ENCODE measurements at places on chromosomes 4 and X.

DNA sequence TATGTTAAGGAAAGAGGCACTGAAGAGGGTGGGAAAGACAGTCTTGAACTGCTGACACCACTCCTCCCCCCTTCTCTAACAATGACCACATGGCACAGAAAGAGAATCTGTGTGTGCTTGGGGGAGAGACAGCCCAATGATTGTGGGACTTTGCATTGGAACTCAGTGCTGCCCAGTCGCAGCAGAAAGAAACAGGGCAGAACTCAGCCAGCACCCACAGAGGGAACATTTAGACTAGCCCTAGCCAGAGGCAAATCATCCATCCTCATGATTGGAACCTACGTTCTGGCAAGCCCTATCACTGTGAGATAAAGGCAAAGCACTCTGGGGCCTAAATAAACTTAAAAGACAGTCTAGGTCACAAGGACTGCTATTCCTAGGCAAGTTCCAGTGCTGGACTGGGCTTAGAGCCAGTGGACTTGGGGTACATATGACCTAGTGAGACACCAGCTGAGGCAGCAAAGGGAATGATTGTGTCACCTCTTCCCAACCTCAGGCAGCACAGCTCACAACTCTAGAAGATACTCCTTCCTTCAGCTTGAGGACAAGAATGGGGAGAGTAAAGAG is 132.8 kb upstream of the S100G start:
- DNase-seq = no peak

GRCh38 chr4:26285272-26285671 is 35.5 kb upstream of the RBPJ start:
- no peak for DNase-seq

- no peak for DNase-seq
These were observed 590.0 kb downstream of the BCOR start for GRCh38 chrX:39507617-39508299.

DNA sequence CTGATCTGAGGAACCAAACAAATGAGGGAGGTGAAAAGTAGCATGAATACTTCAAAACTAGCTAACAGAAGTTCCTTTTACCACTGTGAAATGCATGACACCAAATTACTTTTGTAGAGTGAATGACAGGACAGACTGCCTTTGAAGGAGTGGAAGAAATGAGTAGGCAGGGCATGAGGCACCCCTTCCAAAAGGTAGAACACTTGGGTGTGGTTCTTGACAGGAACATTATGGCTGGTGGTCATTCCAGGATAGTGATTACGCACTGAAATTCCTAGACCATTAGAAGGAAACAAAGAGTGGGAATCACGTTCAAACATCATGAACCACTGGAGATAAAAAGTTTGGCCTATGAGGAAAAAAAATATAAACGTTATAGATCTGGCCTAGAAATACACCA is 4.9 kb downstream of the HUWE1 start:
- no peak for DNase-seq

- no peak for DNase-seq
These were observed 28.6 kb upstream of the USP46 start for GRCh38 chr4:52687696-52688095.

- DNase-seq = no peak
These were observed 143.2 kb downstream of the LHFPL1 start for GRCh38 chrX:112536544-112536943.

GRCh38 chr4:54041100-54041499 is 23.3 kb downstream of the CHIC2 start:
- no peak for DNase-seq

DNA sequence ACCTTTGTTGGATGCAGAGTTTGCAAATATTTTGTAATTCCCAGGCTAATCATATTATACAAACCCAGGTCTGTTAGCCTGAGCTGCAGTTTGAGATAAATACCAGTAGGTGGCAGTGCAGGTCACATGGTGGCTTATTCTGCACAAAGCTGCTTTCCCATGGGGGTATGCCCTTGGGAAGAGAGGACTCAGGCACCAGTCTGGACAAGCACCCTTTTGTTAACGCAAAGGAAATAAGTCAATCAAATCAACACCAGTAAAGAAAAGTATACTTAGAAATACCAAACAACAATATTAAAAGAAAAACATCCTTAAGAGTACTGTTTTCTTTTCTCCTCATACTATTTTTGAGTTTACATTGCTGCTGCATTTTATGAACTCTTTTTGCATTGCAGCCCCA is 389.0 kb upstream of the ZFP42 start:
- DNase-seq = no peak

- no peak for DNase-seq
These were observed 583.2 kb upstream of the INTU start for GRCh38 chr4:127049526-127049925.

- DNase-seq = no peak
These were observed 1047.0 kb upstream of the GRID2 start for GRCh38 chr4:91256751-91257150.

GRCh38 chr4:135838889-135839288 is 1637.3 kb upstream of the PABPC4L start:
- no peak for DNase-seq

DNA sequence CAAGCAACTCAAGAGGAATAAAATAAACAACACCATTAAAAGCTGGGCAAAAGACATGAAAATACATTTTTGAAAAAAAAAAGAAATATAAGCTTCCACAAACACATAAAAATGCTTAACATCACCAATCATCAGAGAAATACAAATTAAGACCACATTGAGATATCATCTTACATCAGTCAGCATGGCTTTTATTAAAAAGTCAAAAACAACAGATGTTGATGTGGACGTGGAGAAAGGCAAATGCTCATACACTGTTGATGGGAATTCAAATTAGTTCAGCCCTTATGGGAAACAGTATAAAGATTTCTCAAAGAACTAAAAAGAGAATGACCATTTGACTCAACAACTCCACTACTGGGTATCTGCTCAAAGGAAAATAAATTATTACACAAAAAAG is 59.6 kb downstream of the STK32B start:
- no peak for DNase-seq

DNA sequence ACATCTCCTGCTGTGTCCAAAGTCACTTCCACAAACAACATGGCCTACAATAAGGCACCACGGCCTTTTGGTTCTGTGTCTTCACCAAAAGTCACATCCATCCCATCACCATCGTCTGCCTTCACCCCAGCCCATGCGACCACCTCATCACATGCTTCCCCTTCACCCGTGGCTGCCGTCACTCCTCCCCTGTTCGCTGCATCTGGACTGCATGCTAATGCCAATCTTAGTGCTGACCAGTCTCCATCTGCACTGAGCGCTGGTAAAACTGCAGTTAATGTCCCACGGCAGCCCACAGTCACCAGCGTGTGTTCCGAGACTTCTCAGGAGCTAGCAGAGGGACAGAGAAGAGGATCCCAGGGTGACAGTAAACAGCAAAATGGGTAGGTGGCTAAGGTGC is 123.9 kb downstream of the PDLIM5 start:
- no peak for DNase-seq

DNA sequence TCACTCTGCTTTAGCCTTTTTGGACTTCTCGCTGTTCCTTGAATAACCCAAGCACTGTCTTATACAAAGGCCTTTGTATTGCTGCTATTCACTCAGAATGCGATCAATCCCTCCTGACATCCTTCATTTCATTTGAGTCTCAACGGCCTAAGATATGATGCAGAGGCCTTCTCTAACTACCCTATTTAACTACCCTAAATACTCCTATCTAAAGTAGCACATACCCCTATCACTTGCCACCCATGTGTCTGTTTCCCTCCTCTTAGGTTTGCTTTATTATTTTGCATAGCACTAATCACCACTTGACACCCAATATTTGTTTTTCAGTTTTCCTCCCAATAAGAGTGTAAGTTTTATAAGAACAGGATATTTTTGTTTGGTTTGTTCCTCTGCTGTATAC is 42.3 kb upstream of the ACSL4 start:
- no peak for DNase-seq

Data from pancreas (tissue), 10 donors.